ENCODE measurements at places on chromosomes 4 and X.

- DNase-seq, result no peak
Observed at GRCh38 chr4:20015636-20016224, 236.0 kb upstream of the SLIT2 start.

DNA sequence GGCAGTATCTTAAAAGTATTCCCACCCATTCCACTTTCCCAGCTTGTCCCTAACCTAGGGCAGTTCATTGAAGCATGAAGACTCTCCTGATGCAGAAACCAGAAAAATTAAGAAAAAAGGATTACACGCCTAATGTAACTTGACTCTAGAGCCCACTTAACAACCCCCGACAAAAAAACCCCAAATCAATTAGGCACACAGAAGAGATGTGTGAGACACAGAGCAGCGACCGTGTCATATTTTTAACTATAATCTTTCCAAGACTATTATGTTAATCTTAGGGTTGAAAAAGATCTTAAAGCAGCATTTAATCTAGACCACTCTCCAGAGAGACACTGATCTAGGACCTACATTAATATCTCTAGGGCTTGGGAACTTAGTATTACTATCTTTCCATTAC lies 1.3 kb downstream of the YTHDC1 start:
- no peak for DNase-seq

- DNase-seq, result peak; percentile 85
Observed at GRCh38 chrX:107776649-107777535, 641 bp upstream of the NCBP2L start.

GRCh38 chrX:31266203-31267076 lies 194.6 kb upstream of the FTHL17 start:
- DNase-seq, result peak; percentile 78

- DNase-seq, result no peak
Observed at GRCh38 chr4:90007494-90008167, 113.0 kb downstream of the MMRN1 start.
